ENCODE measurements at places on chromosomes 7 and 10. TPM values are rescaled to one million over a fixed set of nuclear protein-coding genes. Genes with fewer than 3 reads are reported as not detected.

- peak; percentile 71 for DNase-seq
Measured at GRCh38 chr7:41010418-41010817, 692.5 kb downstream of the INHBA start.

DNA sequence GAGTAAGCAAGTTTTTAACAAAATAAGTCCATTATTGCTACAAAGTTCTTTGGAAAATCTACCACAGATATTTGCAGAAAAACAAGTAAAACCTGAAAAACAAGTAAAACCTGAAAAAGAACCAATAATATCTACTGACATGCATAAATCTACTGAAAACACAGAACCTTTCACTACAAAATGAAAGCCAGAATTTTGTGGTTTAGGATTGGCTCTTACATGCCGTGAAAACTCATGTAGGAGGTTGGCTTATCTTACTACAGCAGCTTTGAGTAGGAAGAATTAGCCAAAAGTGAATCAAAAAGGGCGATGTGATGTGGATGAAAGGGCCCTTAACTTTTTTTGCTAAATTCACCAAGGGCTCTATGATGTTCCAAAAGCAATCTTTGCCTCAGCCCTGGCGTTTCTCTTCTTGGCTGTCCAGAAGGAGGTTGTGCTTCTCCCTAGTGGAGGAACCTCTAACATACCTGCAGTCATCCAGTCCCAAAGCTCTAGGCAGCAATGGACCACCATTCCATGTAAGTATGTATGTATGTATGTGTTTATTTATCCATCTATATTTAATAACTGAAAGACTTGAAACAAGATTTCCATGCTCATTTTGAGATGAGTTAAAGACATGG lies 93.5 kb upstream of the ZNF804B start:
- DNase-seq: no peak

DNA sequence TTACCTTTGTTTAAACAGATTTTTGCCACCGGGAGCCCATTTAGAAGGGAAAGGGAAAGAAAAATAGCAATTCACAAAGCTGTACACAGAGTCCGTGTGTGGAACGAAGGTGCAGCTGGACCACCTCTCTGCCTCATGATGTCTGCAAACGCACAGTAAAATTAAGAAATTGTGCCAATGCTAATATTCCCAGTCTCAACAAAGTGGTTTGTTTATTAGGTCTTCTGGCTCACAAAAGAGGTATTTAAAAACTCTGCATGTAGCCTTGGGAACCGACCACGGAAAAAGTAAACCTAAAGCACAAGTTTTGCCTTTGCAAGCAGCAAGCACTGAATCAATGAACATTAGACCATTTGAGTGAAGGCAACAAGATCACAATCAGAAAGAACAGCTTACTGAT lies 57.7 kb downstream of the CREB3L2 start:
- no peak for DNase-seq

DNA sequence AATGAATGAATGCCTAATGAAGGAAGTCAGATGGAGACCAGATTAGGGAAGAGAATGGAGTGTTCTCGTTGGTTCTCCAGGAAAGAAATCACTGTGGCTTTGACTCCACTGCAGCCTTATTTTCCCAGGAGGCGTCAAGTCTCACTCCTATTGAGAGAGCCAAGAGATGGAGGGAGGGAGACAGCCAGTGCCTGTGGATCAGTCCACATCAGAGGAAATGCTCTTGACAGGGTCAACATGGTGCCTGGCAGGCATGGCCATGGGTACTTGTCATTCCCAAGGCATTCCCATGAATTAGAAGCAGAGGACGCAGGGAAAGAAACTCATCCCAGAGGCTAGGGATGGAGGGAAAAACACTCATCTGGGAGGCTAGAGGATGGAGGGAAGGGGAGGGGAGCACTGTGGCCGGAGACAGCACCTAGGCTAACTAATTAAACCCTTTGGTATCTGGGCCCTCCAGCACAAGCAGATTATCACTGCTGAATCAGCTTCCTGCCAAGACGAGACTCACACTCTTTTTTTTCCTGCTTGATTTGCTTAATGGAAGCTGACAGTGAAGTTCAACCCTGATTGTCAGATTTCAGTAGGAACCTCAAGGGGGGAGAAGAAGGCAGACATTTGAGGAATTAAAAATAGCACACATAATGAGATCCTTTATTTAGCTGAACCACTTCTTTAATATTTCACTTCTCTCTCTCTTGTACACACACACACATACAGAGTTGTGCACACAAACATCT lies 1233.2 kb upstream of the AUTS2 start:
- DNase-seq: no peak

DNA sequence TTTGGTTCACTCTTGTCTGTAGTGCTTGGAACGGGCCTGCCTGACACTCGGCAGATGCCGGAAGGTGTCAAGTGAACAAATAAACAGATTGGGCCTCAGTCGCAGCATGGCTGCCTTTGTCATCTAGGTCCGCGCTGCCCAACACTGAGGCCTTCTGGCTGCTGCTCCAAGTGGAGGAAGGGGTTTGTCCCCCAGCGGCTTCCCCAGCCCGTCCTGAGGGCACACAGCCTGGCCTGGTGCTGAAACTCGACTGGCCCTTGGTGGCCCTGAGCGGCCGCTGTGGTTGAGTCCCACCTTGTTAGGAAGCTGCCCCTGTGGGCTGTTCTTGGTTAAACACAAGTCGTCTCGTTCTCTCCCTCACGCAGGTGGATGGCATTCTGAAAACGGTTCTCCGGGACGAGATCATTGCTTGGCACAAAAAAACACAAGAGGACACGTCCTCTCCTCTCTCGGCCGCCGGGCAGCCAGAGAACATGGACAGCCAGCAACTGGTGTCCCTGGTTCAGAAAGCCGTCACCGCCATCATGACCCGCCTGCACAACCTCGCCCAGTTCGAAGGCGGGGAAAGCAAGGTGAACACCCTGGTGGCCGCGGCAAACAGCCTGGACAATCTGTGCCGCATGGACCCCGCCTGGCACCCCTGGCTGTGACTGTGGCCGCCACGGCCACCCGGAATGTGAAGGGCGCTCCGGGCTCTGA lies 132.1 kb downstream of the SMURF1 start:
- peak; percentile 78 for DNase-seq

DNA sequence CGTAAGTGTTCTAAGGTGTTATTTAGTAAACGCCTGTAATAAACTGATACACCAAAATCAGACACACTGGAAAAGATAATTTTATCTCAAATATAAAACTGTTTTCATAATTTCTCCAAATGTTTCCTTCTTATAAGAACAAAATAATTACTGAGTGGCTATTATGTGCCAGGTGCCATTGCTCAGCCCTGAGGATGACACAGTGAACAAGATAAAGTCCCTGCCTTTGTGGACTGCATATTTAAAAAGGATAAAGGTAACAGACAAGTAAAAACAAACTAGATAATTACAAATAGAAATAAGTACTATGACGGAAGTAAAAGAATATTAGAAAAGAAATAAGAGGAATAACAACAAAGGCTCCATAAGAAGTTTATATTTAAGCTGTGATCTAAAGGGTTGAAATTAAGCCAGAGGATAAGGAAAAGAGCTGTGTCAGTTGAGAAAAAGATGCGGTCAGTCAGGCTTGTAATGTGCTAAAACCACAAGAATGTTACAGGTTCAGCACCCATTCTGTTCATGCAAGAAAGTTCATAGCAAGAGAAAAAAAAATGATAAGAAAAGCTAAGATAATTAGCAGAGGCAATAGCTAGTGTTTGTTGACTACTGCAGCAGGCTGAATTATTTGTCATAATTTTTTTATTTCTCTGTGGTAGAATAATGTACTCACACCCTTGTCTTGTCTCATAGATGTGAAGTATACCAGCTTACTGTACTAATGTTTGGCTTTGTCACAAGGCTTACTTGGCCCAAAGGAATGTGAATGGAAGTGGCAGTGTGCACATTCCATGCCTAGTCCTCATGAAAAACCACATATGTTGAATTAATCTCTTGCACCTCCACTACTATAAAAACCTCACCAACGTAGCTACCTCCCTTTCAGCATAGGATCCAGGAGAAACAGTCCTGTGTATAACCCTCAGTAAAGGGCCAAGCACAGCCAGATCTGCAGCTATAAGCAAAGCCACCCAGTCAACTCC lies 75.1 kb downstream of the CRPPA start:
- DNase-seq: no peak

DNA sequence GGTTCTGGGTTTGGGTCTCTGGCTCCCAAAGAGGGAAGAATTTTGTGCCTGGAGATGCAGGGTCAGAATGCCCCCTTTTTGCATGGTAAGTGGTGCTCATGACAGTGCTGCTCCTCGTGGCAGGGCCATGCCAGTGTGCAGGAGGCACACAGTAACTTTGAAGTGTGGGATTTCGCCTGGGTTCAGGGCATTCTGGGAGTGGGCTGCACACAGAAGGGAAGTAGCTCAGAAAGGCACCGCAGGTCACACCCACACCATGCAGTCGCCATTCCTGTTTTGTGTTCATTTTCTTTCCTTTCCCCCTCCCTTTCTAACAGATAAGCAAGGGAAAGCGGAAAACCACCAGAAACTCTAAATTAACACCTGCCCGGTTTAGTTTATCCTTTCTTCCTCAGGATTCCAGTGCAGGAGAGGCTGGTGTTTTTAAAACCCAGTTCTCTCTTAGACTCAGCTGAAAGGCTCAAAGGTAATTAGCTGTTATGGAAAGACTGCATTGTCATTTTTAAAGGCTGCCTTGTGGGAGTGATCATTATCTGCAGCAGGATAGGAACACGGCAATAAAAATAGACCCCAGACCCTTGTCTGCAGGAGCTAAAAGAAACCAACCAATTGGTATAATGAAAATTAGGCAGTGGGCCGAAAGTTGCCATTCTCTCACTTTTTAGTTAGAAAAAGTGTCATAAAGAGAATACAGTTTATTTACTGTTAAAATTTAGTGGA lies 50.2 kb downstream of the EEPD1 start:
- DNase-seq: no peak

DNA sequence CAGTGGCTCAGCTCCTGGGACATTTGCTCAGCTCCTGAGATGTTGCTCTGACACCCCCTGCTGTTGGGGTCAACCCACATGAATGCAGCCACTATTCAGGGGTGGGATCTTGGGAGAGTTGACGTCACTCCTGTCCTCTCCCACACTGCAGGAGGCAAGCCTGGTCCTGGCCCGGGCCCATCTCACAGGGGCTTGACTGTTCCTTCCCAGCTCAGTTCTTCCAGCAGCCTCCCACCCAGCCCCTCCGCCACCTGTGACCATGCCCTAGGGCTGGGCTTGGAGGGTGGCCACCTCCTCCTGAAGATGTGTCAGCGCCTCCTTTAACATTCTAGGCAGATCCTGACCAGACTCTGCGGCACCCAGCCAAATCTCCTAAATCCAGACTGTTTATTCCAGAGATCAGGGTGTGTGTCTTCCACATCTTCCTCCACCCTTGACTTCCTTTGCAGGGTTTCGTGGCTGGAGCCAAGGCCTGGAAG lies 19.1 kb upstream of the OPALIN start:
- DNase-seq: no peak

GRCh38 chr7:30170476-30171205 lies 35.9 kb downstream of the MTURN start:
- no peak for DNase-seq

- DNase-seq: no peak
Measured at GRCh38 chr7:92680442-92680841, 90.3 kb upstream of the FAM133B start.

DNA sequence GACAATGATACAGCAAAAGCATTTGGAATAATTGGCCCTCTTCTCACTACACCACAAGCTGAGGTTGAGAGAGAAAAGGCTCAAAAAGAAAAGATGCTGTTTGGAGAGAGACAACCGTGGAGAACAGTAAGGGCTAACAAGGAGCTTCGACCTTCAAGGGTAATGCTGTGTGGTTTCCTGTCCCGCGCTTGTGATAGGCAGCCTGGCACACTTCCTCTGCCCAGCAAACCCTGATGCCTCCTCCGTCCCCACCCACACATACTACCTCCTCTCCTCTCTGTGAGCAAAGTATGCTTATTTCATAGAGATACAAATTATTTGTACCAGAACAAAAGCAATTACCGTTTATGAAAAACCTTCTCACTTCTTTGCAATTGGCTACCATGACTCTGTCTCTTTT lies 755.4 kb downstream of the KCNMA1 start:
- no peak for DNase-seq

Gene ZPBP
- total RNA-seq: not detected

Gene NUP42
- 27.7 TPM for total RNA-seq

Gene POU6F2
- not detected for total RNA-seq

Gene CHN2
- total RNA-seq: 2.6 TPM

Gene LIPK
- total RNA-seq: 34.4 TPM

Gene CYP26C1
- not detected for total RNA-seq

Gene RBM20
- total RNA-seq: 0.66 TPM

Gene NHLRC2
- 31.3 TPM for total RNA-seq

Gene MSMB
- total RNA-seq: 46.7 TPM

Data from lower leg skin (tissue), 4 donors.